ENCODE measurements at places on chromosomes 2 and 18.

- peak; percentile 41 for DNase-seq
Measured at GRCh38 chr2:155377266-155377680, 678.8 kb downstream of the KCNJ3 start.

GRCh38 chr18:45373286-45373880 is 241.9 kb upstream of the SLC14A2 start:
- no peak for DNase-seq

GRCh38 chr2:48328942-48329723 is 200.8 kb upstream of the STON1 start:
- no peak for DNase-seq

DNA sequence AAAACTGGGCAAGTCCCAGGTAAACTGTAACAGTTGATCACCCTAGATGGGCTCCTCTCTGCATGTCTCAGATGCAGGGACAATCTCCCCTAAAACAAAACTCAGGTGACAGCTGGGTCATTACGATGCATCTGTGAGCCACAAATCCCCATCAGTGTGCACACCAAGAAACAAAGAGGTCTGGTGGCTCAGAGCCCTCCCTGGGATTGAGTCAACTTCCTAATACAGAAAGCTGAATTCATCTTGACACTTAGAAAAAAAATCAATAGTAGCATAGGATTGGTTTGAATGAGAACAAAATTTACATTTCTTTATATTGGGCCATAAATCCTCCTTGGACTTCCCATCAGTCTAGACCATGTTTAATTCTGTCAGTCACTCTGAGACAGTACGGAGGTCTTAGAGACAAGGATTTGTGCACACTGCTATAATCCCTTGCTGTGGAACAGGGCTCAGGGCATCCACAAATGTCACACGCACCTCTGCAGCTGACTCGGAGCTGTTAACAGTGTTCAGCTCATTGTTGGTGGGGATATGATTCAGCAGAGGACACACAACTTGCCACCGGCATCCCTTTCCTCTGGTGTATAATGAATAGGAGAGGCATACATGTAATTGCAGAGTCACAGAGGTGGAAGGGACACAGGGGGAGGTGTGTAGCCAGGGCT is 44.5 kb upstream of the DAPL1 start:
- no peak for DNase-seq

DNA sequence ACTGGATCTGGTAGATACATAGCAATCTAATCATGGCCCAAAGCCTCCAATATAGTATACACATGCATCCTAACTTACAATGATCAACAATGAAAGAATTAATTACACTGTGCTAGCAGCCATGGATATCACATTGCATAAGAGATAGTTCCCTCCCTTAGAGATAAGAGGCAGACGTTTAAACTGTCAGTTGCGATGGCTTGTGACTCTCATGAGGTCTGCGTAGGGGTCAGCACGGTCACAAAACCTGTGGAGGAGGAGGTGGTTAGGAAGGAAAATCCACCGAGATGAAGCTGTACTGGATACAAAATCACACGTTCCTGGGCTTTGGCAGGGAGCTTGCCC is 800 bp upstream of the RALB start:
- DNase-seq: no peak

GRCh38 chr2:106575955-106576354 is 88.8 kb downstream of the CD8B2 start:
- DNase-seq: peak; percentile 91

DNA sequence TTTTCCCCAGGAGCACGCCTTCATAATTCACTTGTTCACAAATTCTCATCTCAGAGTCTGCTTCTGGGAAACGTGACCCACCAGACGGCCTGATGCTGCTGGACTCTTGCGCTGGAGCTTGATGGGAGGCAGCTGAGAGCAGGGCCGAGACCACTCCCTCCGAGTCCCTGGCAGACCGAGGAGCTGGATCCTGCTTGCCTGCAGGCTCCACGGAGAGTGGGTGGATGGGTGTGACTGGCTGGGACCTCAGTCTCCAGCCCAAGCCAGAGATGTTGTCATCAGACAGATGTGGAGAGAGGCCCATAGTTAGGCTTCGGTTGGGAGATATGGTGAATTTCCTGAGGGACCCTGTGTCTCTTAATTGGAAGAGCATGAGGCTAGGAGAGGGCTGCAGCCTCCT is 76.4 kb downstream of the TSN start:
- DNase-seq: no peak

- no peak for DNase-seq
Measured at GRCh38 chr18:78566720-78567119, 412.9 kb upstream of the SALL3 start.
